ENCODE measurements at places on chromosomes 1 and 21.

DNA sequence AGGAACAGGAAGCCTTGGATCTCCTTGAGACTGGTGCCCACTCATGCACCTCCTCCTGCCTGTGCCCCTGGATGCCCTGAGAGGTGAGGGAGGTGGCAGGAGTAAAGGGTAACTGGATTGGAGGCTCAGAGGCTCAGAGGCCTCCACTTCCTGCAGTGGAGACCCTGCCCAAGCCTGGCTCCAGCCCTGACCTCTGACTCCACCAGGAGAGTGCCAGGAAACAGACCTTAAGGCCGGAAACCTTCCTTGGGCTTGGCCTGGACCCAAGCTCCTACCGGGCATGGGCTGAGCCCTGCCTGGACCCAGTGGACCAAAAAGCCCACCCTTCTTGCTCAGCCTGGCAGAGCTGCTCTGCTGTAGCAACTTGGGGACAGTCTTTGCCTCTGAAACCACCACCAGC, 15.0 kb upstream of the CELA3B start:
- no peak for DNase-seq

DNA sequence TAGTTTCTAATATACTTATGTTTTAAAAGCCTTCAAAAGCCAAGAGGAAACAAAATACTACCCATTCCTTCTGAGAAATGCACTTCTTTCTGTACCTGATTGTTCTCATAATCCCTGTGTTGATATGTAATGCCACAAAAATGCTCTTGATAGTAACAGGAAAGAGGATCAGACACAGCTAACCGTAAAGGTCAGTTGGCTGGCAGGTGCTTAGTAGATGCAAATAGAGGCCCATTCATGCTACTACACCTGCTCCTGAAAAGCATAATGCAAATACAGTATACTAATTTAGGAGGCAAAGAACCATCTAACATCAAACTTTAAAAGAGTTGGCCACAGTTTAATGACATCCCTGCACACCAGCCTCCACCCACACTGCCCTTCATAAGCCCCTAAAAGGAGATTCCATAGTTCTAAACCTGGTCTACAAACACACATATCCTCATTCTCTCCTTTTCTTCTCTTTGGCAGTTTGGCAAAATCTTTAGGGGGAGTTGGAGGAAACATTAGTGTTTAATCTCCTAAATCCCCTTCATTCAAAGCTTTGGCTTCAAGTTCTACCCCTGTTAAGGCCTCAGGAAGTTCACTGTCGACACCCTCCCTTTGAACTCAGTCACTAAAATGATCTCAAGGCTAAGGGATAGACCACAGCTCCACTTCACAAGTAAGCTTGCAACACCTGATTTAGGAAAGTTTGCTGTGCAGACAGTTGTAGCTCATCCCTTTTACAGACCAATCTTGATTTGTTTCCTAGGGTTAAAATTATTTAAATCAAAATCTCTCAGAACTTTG, 2.9 kb upstream of the CD46 start:
- no peak for DNase-seq

GRCh38 chr1:6181347-6181770, 1.2 kb upstream of the CHD5 start:
- no peak for DNase-seq

GRCh38 chr21:46065215-46065913, 32.5 kb upstream of the COL6A2 start:
- no peak for DNase-seq

- peak; percentile 67 for DNase-seq
Measured at GRCh38 chr1:181104790-181105133, 16.3 kb downstream of the IER5 start.

DNA sequence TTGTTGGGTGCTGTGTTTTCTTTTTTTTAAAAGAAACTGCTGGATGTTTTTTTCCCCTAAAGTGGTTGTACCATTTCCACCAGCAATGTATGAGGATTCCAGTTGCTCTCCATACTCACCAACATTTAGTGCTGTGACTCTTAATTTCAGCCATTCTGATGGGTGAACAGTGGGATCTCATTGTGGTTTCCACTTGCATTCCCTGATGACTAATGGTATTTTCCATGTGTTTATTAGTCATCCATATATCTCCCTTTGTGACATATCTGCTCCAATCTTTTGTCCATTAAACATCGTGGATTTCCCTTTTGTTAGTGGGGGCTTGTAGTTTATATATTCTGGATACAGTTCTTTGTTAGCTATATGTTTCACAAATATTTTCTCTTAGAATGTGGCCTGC, 206.0 kb downstream of the CAMTA1 start:
- no peak for DNase-seq

DNA sequence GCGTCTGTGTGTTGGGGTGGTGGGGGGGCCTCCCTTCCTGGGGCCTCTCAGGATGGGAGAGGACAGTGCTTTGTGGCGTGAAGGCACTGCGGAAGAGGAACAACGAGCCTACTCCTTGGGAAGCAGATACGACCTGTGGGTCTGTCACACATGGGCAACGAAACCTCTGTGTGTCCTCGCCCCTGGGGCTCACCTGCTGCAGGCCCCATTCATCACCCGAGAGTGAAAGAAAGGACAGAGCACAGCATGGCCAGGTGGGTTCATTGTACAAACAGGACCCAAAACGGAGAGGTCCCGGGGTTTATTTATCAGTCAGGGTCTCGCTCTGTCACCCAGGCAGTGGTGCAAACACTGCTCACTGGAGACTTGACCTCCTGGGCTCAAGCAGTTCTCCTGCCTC, 40.1 kb upstream of the LIN9 start:
- DNase-seq, result no peak

DNA sequence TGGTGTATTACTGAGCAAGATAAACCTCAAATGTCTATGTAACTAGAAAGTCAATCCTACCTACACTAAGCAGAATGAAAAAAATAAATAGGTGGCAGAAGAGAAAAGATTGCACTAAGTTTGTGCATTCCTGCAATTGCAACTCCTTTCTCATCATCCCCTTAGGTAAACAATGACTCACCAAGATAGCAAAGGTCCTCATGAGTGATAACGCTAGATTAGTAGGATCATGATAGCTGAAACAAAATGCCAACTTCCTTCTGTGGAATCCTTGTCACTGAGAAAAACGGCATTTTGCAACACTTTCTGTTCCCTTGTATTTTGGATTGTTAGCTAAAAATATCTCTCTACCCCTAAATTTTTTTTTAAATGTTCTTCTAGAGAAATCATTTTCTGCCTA, 20.0 kb upstream of the FCER1A start:
- no peak for DNase-seq

- no peak for DNase-seq
Measured at GRCh38 chr1:109185357-109185756, 28.4 kb upstream of the SARS1 start.

GRCh38 chr1:201554789-201555592, 16.1 kb downstream of the NAV1 start:
- no peak for DNase-seq

DNA sequence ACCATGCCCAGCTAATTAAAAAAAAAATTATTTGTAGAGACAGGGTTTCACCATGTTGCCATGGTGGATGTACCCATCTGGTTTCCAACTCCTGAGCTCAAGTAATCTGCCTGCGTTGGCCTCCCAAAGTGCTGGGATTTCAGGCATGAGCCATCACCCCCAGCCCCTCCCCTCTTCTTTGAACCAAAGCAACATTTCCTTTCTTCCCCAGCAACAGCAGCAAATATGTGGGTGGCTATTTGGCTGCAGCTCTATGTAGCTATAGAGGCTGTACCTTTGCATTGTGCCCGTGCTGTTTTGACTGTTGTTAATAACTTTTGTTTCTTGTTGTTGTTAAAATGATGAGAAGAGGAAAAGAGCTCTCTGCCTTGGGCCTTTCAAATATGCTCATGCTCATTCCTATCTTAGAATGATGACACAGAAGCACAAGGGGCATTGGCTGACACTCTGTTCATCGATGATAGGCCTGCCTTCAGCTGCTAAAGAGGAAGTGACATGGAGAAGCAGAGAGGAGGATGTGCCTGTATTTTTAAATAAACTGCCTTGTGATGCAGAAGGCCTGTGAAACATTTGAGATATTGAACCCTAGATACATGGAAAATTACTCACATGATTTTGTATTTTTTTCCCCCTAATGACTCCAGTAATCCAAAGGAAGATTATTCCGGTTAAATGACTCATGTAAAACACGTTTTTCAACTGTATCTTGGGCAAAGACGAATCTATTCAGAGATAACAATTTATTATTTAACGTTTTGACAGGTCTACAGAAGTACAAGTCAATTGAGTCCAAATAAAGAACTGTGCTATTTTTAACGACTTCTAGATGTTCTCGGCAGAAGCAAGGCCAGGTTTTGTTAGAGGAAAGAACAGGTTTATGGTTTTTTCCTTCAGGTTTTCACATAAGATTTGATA, 20.5 kb upstream of the XPR1 start:
- DNase-seq, result no peak

DNA sequence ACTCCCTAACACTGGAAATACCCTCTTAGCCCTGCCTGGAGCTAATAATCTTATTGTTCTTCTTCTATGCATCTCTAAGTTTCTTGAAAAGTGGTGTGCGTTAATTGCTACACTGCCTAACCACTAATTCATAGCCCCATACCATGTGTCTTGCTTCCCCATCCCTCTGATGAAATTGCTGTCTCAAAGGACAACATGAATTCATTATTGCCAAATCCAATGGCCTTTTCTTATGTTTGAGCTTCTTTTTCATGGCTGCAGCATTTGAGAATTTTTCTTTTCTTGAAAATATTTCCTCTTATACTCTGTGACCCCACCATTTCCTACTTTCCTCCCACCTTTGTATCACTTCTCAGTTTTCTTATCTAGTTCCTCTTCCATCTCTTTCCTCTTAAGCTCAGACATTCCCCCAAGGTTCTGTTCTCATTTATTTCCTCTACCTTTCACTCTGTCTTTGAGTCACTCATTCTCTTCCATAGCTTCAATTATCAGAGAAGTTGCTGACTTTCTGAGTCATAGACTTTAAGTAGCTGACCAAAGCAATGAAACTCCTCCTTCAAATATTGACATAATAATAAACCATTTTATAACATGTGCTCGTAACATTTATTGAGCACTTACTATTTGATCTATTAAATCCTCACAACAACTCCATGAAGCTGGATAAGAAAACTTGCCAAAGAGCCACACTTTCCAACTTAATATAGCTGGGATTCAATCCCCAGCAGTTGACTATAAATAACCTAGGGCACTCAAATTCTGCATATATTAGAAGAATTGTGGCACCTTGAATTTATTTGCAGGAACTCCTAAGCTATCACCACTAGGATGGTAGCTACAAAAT, 35.5 kb upstream of the ATP6V1G3 start:
- no peak for DNase-seq

DNA sequence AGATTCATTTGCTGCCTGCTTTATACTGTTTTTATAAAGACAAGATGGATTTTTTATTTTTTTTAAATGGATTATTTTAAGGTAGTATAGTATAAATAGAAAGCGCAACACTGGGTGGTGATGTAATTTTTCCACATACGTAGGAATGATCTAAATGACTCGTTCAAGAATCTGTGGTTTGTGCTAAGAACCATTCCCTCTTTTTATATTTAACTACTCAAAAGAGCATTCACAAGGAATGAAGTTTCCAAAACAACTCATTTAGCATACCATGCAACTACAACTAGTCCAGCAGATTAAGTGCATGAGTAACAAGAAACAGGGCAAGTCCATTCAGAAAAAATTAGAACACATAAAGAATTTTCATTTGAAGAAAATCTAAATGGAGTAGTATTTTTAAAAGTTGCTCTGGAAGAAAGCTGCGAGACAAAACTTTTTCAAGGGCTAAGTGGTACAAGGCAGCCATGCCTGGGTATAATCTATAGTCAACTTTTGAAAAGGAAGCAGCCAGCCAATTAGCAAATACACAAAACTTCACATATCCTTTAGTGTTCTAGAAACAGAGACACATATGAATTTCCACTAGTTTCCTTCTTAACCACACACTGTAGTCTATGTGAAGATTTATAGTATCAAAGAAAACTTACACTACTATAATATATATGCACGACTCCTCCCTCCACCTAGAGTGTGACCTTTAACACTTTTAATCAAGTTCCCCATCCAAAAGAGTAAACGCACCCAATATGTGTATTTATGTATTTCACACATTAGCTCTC, 23.4 kb downstream of the GTF2B start:
- no peak for DNase-seq

- no peak for DNase-seq
Measured at GRCh38 chr1:112712191-112712590, 2.9 kb downstream of the PPM1J start.

DNA sequence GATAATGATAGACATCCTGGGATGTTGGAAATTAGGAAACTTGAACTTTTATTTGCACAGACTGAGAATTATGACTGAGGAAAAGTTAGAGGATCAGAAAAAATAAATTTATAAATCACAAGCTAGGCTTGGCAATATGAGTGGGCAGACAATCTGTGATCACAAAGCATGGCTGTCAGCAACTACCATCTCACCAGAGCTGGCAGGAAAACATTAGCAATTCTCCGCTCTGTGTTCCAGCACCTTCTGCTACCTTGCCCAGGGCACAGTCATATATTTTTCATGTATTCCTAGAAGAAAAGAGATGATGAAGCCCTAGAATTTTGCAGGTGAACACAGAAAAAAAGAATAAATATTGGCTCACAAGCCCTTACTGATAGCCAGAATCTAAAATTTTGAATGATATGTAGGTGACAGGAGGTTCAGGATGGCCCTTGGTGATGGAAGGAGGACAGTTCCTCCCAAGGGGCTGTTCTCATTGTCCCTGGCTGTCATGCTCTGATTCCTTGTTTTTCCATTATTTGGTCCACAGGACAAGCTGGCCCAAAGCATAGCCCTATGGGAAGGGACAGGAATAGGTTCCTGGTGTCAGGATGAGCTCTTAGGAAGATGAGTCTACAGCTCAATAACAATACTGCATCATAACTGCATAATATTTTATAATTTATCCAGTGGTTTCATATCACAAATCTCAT, 12.2 kb upstream of the STXBP3 start:
- no peak for DNase-seq

DNA sequence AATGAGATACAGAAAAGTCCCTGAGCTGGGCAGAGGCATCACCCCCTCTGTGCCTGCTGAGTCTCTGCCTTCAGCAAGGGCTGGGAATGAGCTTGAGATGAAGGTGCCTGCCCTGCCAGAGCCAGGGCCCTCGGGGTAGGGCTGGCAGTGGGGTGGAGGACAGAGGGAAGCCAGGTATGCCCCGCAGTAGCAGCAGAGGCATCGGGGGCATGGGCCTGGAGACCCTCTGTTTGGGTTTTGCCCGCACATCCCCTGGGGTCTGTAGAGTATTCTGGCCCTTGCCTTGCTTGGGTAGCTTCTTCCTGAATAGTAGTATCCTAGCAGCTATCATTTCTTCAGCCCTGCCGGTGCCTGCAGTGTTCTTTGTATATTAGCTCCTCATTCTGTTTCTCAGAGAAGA, 33.0 kb downstream of the QSOX1 start:
- DNase-seq, result no peak

GRCh38 chr21:45998276-45998701, 16.7 kb downstream of the COL6A1 start:
- DNase-seq, result no peak

GRCh38 chr21:45432575-45433255, 27.8 kb downstream of the COL18A1 start:
- no peak for DNase-seq

- DNase-seq, result peak; percentile 73
Measured at GRCh38 chr1:219120624-219121544, 52.8 kb upstream of the LYPLAL1 start.

Measured in A673 (cell line).